MG63 (cell line): ENCODE measurements at places on chromosomes 13 and 19. TPM values are rescaled to one million over a fixed set of nuclear protein-coding genes. Genes with fewer than 3 reads are reported as not detected.

- no peak for DNase-seq
These were observed 2.4 kb upstream of the OR7A5 start for GRCh38 chr19:14837391-14837790.

GRCh38 chr19:40335855-40336600 lies 12.2 kb downstream of the C19orf47 start:
- no peak for DNase-seq

GRCh38 chr19:34979819-34980640 lies 16.0 kb upstream of the ZNF792 start:
- no peak for DNase-seq

- no peak for DNase-seq
These were observed 179.7 kb downstream of the SPRY2 start for GRCh38 chr13:80161219-80161618.

DNA sequence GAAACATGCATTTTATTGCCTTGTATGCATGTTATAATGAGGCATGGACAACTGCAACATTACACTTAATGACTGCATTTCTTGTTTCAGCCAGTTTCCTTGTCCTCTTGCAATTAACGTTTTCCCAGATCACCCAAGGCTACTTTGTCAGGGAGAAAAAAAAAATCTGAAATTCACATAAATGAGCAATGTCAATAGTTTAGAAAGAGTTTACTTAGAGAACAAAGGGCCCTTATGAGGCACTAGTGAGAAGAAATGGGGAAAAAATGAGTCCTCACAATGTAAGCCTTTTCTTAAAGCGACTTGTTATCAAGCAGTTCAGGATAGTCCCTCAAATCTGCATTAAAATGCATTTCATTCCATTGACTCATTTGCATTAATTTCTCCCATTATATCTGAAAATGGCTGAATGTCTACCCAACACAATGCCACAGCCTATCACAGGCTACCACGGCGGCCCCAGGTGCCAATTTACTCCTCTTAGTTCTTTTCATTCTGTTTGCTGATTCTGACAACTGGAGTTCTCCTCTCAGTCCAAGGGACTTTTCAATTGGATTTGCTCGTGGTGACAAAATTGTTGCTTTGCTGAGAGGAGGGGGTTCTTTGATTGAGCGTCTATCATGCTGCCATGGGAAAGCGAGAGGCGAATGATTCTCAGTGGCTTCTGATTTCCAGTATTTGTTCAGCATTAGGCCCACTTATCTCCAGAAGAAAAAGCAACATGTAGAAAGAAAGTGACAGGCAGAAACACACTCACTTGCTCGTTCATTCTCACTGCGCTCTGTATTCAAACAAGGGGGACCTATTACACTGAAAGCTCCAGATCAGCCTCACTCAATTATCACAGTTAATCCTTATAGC lies 107.1 kb downstream of the DACH1 start:
- no peak for DNase-seq

DNA sequence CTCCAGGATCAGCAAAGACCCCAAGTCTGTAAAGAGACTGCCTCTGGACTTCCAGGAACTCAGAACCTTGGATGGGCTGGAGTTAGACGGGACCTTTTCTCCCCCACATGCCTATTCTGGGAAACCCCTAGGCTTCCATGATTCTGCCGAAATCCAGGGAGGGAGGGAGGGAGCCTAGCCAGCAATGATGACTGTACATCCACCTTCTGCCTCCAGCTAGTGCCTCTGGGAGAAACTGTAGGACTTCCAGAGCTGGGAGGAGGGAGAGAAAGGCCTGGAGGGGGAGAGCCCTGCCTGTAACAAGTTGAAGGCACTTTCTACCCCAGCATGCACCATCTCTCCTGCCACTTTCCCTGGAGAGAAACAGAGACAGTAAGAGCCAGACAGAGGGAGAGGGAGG lies 6.0 kb upstream of the HAS1 start:
- DNase-seq = no peak

GRCh38 chr13:50074843-50075242 lies 59.6 kb downstream of the KCNRG start:
- no peak for DNase-seq

DNA sequence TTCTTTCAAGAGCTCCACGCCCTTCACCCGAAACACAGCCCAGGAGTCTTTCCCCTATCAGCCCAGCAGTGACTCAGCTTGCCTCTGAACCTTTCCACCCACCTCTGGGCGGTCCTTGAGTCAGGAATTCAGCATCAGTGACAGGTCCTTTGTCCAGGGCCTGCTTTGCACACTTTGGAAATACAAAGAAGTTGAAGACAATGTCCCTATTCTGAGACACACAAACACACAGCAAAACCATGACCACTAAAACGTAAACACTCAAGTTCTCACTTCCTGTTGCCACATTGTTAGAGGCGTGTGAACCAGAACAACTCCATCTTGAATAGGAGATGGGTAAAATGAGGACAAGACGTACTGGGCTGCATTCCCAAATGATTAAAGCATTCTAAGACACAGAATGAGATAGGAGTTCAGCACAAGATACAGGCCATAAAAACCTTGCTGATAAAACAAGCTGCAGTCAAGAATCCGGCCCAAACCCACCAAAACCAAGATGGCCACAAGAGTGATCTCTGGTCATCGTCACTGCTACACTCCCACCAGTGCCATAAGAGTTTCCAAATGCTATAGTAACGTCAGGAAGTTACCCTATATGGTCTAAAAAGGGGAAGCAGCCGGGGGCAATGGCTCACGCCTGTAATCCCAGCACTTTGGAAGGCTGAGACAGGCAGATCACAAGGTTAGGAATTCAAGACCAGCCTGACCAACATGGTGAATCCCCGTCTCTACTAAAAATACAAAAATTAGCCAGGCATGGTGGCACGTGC lies 49.2 kb upstream of the ATP12A start:
- no peak for DNase-seq

- DNase-seq = no peak
These were observed 51.6 kb downstream of the SOX1 start for GRCh38 chr13:112118451-112119064.

DNA sequence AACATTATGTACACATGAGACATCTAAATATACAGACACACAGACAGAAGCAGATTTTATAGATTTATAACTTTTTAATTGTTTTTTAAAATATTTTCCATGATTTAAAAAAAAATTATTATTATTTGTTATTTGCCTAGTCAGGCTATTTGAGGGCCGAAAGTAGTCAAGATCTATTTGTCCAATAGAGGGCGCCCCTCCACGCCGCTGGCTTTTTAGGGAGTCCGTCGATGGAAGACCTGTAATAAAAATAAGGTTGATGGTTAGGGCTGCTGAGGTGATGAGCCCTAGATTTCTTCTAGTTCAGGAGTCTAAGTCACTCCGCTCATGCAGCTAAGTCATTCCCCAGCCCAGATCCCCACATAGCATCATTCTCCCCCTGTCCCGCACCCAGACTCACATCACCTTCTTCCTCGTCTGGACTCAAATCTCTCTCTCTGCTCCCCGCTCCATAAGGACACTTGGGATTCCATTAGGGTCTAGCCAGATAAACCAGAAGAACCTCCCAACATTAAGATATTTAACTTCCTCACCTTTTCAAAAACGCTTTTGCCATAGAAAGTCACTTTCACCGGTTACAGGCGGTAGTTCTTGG lies 33.9 kb upstream of the CEACAM21 start:
- peak; percentile 23 for DNase-seq

DNA sequence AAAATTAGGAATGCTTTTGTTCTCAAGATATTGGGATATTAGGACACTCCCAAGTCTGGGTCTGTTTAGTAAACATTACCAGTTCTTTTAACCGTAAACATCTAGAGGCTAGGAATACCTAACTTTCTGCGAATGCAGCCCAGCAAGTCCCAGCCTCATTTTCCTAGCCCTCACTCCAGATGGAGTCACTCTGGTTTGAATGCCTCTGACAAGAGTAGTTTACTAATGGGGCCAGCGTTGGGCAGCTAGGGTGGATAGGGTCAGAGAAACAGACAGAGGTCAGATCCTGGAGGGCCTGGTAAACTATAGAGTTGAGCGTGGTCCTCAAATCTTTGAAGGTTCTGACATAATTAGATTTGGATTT lies 53.6 kb downstream of the WDFY2 start:
- DNase-seq = no peak

DNA sequence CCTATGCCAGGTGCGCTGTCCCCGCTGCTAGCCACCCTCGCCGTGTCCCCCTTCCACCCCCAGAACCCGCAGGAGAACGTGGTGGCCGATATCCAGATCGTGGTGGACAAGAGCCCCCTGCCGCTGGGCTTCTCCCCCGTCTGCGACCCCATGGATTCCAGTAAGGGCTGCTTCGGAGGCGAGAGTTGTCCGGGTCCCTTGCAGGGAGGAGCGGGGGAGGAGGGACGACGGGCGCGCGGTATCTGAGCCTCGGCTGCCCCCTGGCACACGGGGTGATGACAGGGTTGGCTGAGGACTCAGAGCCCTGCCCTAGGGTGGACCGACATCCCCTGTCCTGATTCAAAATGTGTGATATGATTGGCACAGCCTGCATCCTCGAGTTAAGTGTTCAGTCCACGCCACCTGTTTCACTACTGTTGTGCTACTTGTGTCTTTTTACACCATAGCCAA lies 653 bp downstream of the MVB12A start:
- DNase-seq = peak; percentile 71

DNA sequence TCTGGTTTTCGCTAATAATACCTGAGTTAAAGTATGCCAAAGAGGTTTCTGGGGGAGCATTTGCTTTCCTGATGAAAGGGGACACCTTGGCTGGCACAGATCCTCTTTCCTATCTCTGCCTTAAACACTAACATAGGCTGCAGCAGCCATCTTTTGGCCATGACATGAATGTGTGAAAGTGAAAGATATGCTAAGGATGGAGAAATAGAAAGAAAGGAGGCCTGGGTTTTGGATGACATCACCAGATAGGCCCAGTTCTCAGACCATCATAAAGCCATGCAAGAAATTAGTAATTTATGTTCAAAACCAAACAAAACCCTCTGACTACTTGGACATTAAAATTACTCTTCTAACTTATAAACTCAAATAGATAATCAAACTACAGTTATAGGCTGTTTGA lies 279.7 kb downstream of the COG6 start:
- DNase-seq = no peak

DNA sequence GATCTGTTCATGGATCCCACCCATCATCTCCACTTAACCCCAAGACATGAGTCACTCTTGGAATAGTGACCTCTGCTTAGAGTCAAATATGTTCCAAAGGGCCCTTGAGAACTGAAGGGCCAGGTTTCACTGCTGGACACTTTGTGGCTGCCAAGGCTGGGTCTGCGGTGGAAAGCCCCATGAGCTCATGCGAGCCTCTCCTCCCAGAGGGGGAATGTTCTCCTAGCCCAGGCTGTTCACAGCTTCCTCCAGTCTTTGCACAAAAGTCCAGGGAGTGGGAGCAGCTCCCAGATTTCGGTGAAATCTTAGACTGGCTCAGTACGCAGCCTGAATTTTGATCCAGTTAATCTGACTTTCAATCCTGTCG lies 732 bp upstream of the DCLK1 start:
- DNase-seq = peak; percentile 86

DNA sequence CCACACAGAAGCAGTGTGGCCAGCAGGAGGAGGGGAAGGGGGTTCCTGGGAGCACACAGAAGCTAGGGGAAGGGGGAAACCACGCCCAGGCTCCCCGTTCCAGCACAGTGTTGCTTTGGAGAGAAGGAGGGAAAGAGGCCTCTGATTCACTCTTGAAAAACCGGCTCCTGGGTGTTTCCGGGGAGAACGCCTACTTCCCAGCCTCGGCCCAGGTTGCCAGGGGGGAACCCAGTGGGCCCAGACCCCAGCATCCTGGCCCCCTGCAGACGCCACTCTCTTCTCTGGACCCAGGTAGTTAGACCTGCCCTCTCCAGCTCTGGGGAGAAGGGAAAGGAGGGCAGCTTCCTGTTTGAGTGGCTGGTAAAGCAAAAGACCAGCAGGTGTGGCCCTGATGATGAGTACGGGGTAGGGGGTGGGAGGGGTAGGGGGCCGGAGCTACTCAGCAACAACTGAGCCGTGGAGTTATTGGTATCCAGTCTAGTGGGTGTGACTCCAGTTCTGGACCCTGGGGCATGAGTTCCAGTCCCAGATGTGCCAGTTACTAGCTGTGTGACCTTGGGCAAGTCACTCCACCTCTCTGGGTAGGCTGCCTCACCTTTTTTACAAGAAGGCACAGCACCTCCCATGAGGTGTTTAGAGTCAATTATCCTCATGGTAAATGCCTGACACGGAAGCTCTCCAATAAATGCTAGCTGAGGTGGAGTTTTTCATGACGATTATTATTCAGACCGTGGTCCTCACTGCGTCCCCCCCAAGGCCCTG lies 836 bp downstream of the GIPC1 start:
- no peak for DNase-seq

DNA sequence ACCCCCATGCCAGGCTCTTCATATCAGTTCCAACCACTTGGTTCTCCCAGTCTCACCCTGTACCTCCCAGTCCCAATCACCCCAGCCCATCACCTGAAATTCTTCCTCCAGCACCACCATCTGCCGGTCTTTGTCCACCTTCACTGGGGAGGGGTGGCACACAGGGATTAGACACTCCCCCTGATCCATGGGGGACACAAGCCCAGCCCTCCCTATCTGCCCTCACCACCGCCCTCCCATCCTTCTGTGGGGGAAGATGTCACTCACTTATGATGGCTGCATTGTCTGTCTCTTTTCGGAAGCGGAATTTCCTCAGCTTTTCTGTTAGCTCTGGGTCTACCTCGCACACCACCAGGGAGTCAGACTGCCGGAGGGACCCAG lies 685 bp downstream of the GMFG start:
- DNase-seq = no peak

- DNase-seq = no peak
These were observed 233.8 kb upstream of the EDNRB start for GRCh38 chr13:78152415-78152814.

DNA sequence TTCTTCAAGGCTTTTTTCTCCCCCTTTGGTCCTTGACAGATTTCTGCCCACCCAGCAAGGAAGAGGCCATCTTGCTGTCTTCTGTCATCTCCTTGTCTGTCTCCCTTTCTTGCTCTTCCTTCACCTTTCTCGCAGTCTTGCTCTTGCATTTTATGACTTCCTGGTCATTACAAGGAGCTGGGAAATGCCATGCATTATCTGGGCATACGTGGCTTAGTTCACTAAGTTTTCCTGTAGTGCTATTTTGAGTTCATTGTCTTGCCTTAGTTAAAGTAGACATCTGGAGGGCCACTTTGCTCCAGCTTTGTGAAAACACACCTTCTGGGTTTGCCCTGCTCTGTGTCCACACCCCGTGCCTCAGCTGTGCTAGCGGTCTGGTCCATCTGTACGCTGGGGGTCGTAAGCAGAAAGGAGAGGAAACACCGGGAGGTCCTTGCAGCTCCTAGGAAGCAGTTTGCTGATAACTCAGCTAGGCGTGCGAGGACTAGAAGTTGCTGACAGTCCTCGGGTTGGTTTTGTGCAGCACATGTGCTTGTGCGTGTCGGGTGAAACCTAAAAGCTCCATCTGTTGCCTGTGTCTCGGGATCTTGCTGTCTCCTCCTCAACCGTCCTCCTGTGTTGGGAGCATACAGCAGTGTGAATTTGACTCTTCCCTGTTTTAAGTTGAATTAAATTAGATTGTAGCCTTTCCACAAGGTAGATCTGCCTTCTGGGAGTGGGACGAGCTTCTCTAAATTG lies 59.4 kb downstream of the ARHGEF7 start:
- DNase-seq = no peak

GRCh38 chr19:16001481-16002312 lies 52.9 kb downstream of the OR10H4 start:
- peak; percentile 51 for DNase-seq

The GRIK5 gene
- not detected in 2 replicates for total RNA-seq

The PRTN3 gene
- total RNA-seq = not detected in 2 replicates

The ZNF730 gene
- 0.15 and 1.4 TPM in 2 replicates for total RNA-seq

The PAN3 gene
- total RNA-seq = 11.6 and 17.7 TPM in 2 replicates

The APLP1 gene
- 19.1 and 32.5 TPM in 2 replicates for total RNA-seq

The FGF21 gene
- total RNA-seq = not detected in 2 replicates

The CRX gene
- total RNA-seq = not detected in 2 replicates

The NOVA2 gene
- not detected in 2 replicates for total RNA-seq

The LILRA5 gene
- not detected in 2 replicates for total RNA-seq
